M059J (cell line): ENCODE measurements at places on chromosomes 2 and 18. TPM values are rescaled to one million over a fixed set of nuclear protein-coding genes. Genes with fewer than 3 reads are reported as not detected.

The IL18RAP gene
- total RNA-seq, result not detected in 2 replicates

The MARS2 gene
- 2.9 and 3.4 TPM in 2 replicates for total RNA-seq

The ASPRV1 gene
- 0.15 and 0.49 TPM in 2 replicates for total RNA-seq

The SAP130 gene
- 9.9 and 12.7 TPM in 2 replicates for total RNA-seq

The DYNAP gene
- total RNA-seq, result not detected in 2 replicates

The RGPD3 gene
- total RNA-seq, result 0.02 and 0.05 TPM in 2 replicates

The TMEM247 gene
- total RNA-seq, result not detected in 2 replicates

The ABCG8 gene
- not detected in 2 replicates for total RNA-seq

The PHOSPHO2 gene
- total RNA-seq, result 3.9 and 5.8 TPM in 2 replicates

The QPCT gene
- total RNA-seq, result 62.5 and 79.6 TPM in 2 replicates

The ABHD3 gene
- total RNA-seq, result 38.2 and 45.6 TPM in 2 replicates

The GCG gene
- total RNA-seq, result not detected in 2 replicates

The SCN7A gene
- not detected in 2 replicates for total RNA-seq

The ATP8B1 gene
- total RNA-seq, result 39.5 and 68.5 TPM in 2 replicates
